ENCODE measurements at places on chromosomes 6 and 20. TPM values are rescaled to one million over a fixed set of nuclear protein-coding genes. Genes with fewer than 3 reads are reported as not detected.
A peak's percentile ranks its signal among the peaks of the same experiment; 100 is the strongest.

DNA sequence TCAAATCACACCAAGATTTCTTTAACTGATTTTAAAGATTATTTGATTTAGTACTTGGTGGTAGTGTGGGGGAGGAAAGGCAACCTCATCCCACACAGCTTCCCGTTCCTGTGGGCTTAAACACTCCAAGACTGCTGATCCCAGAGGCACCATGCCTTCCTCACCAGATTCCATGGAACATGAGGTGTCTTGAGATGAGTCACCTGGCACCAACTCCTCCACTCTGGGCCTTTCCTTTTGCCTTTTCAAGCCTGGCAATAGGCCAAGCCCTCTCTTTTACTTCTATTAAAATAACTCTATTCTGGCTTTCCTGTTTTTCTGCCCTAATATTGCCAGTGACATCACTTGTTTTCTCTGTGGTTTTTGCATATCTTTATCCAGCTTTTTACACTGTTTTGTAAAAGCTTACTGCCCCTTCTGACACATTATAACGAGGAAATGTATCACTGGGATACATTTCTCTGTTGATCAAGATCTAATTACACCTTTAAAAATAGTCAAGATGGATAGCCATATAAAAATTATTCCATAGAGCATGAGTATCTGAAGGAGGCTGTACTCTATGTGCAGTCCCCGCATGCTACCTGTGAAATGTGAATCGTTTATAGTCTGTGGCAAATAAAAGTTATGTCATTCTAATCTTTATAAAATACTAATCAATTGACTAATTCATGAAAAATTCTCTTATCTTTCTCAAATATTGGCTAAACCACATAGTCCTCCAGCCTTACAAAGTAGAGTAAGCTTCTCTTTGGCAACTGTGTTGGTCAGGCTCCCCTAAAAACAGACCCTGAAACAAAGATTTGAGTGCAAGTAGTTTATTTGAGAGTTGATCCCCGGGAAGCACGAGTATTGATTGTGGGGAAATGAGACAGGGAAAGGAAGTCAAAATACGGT is 257.8 kb upstream of the KCNQ5 start:
- H3K27me3 ChIP-seq, result peaks cover 4% of the 10 kb centered on the region
- H3K4me3 ChIP-seq, result no peak overlapping the region
- no peak overlapping the region for H3K27ac ChIP-seq
- DNase-seq, result no peak

BANF2 gene
- not detected for total RNA-seq

DNA sequence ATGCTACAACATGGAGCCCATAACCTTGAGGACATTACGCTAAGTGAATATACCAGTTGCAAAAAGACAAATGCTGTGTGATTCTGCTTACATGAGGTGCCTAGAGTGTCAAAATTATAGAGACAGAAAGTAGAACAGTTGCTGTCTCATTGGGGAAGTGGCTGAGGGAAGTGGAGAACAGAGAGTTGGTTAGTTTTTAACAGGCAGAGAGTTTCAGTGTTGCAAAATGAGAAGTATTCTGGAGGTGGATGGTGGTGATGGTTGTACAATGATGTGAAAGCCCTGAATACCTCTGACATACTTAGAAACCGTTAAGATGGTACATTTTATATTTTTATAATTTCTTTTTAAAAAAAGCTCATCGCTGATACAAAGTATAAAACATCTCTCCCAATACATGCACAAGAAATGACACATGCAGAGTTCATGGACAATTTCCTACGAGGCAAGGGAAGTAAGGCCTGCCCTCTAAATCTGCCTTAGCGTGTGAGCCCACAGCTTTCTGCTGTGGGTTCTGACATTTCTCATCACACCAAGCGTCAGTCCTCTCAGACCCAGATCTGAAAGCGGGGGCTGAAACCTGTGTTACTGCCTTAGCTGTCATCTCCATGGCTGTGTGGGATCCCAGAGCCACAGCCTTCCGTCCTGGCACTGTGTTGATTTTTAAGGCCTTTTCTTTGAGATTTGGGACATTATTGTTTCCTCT is 126.0 kb downstream of the RNASET2 start:
- no peak overlapping the region for H3K4me3 ChIP-seq
- H3K27me3 ChIP-seq, result no peaks in the 10 kb centered on the region
- H3K4me1 ChIP-seq, result peaks cover 10% of the 10 kb centered on the region
- H3K36me3 ChIP-seq, result no peaks in the 10 kb centered on the region

DNA sequence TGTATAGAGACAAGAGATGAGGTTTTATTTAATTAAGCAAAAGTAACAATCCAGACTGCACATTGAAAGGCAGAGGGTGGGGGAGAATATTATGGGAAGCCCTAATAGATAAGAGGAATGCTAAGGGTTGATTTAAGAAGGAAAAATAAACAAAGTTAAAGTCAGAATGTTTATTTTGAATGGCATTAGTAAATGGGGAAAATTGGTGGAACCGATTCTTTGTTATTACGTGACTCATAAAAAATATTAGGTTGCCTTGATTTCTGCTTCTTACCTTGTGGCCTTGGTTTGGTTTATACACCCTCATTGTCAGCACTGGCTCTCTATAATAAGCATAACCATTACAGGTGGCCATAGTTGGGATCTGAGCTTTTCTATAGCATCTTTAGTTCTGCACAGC is 674.8 kb upstream of the CITED2 start:
- peaks cover 2% of the 10 kb centered on the region for H3K27me3 ChIP-seq
- DNase-seq, result no peak
- H3K27ac ChIP-seq, result no peak overlapping the region

GRCh38 chr6:138240476-138241245 is 22.4 kb upstream of the PBOV1 start:
- no peak overlapping the region for H3K4me3 ChIP-seq
- H3K27ac ChIP-seq, result no peak overlapping the region
- no peaks in the 10 kb centered on the region for H3K36me3 ChIP-seq
- DNase-seq, result no peak
- no peaks in the 10 kb centered on the region for H3K4me1 ChIP-seq
- H3K27me3 ChIP-seq, result peaks cover 1% of the 10 kb centered on the region

DNA sequence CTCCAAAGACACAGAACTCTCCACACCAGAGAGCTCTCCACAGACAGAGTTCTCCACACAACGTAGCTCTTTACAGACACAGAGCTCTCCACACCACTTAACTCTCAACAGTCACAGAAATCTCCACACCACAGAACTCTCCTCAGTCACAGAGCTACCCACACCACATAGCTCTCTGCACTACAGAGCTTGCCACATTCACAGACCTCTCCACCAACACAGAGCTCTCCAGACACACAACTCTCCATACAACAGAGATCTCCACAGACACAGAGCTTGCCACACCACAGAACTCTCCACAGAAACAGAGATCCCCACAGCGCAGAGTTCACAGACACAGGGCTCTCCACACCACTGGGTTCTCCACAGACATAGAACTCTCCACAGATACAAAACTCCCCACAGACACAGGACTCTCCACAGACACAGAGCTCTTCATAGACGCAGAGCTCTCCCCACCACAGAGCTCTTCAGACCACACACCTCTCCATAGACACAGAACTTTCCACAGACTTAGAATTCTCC is 52.5 kb downstream of the ERMARD start:
- peak overlapping the region; percentile 5 for H3K4me3 ChIP-seq
- no peaks in the 10 kb centered on the region for H3K36me3 ChIP-seq
- DNase-seq, result no peak
- no peak overlapping the region for H3K27ac ChIP-seq
- H3K27me3 ChIP-seq, result peaks cover 44% of the 10 kb centered on the region

DNA sequence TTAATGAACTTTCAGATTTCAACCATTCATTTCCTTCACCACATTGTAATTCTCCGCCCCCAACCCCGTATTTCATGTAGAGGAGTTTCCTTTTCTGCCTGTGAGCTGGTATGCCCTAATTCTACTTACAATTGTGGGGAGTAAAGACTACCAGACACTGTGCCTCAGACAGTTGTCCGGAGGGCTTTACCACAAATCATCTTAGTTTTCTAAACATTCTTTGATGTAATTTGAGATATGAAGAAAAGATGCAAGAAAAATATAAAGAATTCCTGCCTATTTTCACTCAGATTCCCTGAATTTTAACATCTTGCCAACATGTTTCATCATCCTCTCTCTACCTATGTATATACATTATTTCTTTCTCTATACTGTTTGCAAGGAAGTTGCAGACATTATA is 28.3 kb upstream of the LOC128125822 start:
- H3K4me1 ChIP-seq, result peaks cover 4% of the 10 kb centered on the region
- DNase-seq, result no peak
- no peaks in the 10 kb centered on the region for H3K36me3 ChIP-seq

DNA sequence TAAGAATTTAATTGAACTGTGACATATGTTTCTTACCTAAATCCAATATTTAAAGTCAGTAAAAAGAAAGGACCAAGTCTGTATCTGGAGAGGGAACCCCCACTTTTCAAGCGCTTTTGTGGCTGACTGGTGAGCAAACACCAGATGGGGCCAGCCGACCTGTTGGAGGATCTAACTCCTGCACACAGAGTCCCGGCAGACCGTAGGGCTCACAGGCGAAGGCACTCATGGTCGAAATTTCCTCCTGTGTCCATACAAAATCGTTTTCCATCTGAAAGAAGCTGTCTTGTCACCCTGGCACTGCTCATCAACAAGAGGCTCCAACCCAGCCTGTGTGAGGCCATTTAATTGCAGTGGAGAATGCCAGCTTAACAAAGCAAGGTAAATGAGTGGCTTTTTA is 94.0 kb downstream of the SCML4 start:
- H3K27ac ChIP-seq, result peak overlapping the region; percentile 73
- H3K36me3 ChIP-seq, result peaks cover 9% of the 10 kb centered on the region
- peak overlapping the region; percentile 88 for H3K4me3 ChIP-seq
- DNase-seq, result peak; percentile 81

DNA sequence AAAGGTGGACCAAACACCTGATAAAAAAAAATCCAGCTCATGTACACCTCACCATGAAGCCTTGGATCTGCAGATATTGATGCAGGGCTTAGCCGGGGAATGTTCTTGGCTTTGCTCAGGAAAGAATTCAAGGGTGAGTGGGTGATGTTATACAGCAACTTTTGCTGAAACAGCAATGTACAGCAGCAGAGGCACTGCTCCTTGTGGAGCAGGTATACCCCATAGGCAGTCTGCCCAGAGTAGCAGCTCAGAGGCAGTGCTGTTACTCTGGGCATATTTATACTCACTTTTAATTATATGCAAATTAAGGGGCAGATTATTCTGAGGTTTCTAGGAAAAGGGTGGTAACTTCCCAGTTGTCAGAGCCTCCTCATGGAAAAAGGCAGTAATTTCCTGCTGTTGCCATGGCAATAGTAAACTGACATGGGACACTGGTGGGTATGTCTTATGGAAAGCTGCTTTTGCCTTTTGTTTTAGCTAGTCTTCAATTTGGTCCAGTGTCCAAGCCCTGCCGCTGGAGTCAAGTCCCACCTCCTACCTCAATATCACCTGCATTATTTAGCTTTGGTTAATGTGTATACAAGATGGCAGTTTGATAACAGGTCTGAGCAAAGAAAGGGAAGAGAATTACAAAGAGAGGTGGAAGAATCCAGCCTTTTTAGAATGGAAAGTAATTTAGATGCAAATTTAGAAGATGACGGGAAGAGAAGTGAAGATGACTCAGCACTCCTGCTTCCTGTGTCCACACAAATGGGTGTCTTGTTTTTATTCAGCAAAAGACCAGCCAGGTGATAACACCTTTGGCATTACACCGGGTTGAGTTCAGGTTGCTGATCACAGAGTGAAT is 110.1 kb upstream of the JAG1 start:
- no peak overlapping the region for H3K27ac ChIP-seq
- H3K27me3 ChIP-seq, result peaks cover 11% of the 10 kb centered on the region
- DNase-seq, result no peak
- peaks cover 4% of the 10 kb centered on the region for H3K4me1 ChIP-seq
- no peak overlapping the region for H3K4me3 ChIP-seq

DNA sequence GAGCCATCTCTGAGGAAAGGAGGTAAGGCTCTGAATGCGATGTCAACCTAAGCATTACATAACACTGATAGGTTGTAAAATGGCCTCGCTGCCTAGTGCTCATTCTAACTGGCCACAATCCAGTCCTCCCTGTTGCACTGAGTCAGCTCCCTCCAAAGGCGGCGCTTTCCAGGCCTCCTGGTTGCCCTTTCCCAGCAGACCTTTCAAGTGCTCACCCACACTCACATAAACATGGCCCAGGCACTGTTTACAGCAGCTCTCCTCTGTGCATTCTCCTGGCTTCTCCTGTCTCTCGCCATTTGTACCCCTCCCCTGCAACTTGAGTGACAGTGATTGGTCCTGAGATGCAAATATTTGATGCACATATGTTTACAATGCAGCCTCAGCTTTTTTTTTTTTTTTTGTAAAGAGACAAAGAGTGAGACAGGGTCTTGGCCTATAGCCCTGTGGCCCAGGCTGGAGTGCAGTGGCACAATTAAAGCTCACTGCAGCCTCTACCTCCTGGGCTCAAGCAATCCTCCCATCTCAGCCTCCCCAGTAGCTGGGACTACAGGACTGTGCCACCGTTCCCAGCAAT is 36.8 kb upstream of the PRND start:
- H3K27me3 ChIP-seq, result peaks cover 6% of the 10 kb centered on the region
- H3K4me3 ChIP-seq, result peak overlapping the region; percentile 19
- DNase-seq, result peak; percentile 63
- peak overlapping the region; percentile 91 for H3K27ac ChIP-seq
- peaks cover 14% of the 10 kb centered on the region for H3K36me3 ChIP-seq
- H3K4me1 ChIP-seq, result peaks cover 41% of the 10 kb centered on the region

CFAP61 gene
- not detected for total RNA-seq

SLC17A4 gene
- not detected for total RNA-seq

DNA sequence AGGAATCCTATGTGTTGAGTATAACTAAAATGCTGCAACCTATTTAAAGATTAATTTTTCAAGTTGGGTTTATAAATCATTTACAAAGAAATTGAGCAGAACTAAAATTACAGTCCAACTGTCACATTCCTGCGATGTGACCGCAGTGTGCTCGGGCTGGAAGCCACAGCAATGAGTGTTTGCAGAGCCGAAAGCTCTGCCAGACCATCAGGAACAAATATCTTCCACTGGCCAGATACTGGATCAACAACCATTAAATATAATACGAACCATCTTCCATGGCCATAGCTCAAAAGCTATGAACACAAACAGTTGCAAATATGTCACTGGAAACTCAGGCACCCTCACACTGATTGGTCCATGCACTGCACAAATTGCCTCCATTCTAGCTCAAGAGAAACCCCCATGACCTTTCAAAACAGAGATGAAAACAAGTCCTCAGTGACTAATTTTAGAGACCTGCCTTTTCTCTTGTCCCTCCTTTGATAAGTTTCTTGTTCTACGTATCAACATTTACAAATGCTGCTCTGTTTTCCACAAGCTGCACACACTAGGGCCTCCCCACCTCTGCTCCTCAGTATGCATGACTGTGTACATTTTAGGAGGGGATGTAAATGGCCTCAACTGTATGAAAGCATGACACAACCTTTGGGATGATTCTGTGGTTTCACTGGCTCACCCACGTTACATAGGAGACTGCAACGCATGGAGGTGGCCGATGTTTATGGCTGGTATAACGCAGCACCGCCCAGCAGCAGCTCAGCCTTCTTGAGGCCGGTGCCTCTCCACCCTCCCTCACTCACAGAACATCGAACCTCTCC is 171.7 kb downstream of the WDR27 start:
- peaks cover 15% of the 10 kb centered on the region for H3K4me1 ChIP-seq
- H3K27me3 ChIP-seq, result peaks cover 5% of the 10 kb centered on the region
- H3K27ac ChIP-seq, result peak overlapping the region; percentile 41
- peak overlapping the region; percentile 31 for H3K4me3 ChIP-seq

TMEM244 gene
- not detected for total RNA-seq

- H3K4me1 ChIP-seq, result no peaks in the 10 kb centered on the region
- H3K4me3 ChIP-seq, result no peak overlapping the region
- H3K36me3 ChIP-seq, result no peaks in the 10 kb centered on the region
- peaks cover 3% of the 10 kb centered on the region for H3K27me3 ChIP-seq
- DNase-seq, result no peak
Measured at GRCh38 chr6:33168639-33169038, 23.6 kb downstream of the COL11A2 start.

GRCh38 chr6:161630674-161631073 is 356.8 kb upstream of the AGPAT4 start:
- no peaks in the 10 kb centered on the region for H3K4me1 ChIP-seq
- H3K36me3 ChIP-seq, result no peaks in the 10 kb centered on the region
- no peak for DNase-seq
- no peak overlapping the region for H3K4me3 ChIP-seq
- no peaks in the 10 kb centered on the region for H3K27me3 ChIP-seq

Data from activated CD4-positive, alpha-beta T cell treated with anti-CD3 and anti-CD28 coated beads, Interleukin-2, amount 10 ng/mL, durations not matched to agents 24 days and 14 days (primary cell).